ENCODE measurements at places on chromosomes 1 and 21.

DNA sequence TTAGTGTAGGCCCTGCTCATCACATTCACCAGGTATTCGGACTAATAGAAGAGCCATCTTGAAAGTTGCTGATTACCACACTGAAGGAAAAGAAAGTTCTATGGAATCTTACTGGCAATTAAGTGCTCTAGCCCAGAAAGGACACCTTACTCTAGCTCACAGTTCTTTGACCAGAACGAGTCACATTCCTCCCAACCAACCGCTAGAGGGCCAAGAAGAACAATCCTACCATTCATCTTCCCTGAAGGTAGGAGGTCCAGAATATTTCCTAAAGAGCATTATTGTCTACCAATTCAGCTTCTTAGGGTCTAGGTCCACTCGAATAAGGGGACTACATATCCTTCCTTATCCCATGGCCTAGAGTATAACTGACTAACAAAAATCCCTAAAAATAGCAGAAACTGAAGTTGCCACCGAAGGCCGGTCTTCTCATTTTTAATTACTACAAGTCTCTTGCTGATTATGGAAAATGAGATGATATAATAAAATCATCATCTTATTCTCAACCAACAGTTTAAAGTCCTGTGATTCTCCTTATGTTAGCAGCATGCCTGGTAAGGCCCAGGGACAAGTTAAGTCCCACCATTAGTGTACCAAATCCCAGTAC lies 2.7 kb upstream of the FMO1 start:
- peak; percentile 68 for DNase-seq

DNA sequence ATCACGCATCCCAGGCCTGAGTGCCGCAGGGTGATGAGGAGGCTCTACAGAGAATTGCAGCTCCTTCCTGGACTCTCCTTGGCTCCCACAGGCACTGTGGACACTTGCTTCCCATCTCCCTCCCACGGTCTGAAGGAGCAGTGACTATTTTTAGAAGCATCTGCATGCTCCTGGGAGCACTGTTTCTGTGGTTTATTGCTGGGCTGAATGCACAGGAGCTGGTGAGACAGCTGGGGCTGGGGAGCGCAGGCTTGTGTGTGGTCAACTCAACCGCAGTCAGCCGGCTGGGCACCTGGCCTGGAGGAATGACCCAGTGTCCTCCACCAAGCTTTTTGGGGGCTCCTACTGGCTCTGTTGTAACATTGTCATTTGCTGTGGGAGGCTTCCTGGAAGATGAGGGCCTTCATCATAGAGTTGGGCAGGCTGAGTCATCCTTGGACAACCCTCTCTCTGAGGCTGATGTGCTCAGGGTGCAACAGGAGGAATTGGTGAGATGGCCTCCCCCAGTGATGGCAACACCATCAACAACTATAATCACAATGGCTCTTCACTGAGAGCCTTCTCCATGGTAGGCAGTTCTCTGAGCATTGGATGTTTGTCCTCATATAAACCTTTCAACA lies 1.7 kb downstream of the NFASC start:
- no peak for DNase-seq

GRCh38 chr1:231315887-231316286 lies 21.8 kb downstream of the EXOC8 start:
- DNase-seq = peak; percentile 89

GRCh38 chr1:147177611-147178380 lies 5.5 kb upstream of the PRKAB2 start:
- no peak for DNase-seq

DNA sequence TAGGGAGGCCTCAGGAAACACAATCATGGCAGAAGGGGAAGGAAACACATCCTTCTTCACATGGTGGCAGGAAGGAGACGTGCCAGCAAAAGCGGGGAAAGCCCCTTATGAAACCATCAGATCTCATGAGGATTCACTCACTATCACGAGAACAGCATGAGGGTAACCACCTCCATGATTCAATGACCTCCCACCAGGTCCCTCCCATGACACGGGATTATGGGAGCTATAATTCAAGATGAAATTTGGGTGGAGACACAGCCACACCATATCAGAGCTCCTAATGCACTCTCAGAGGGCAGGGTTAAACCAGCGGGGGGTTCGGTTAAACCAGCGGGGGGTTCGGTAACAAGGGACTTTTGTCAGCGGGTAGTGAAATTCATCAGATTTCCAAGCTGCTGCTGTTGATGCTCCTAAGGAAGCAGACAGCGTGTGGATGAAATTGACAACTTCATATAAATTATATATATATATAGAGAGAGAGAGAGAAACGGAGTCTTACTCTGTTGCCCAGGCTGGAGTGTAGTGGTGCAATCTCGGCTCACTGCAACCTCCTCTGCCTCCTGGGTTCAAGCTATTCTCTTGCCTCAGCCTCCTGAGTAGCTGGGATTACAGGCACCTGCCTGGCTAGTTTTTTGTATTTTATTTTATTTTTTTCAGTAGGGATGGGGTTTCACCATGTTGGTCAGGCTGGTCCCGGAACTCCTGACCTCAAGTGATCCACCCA lies 4.2 kb downstream of the CSTB start:
- no peak for DNase-seq

DNA sequence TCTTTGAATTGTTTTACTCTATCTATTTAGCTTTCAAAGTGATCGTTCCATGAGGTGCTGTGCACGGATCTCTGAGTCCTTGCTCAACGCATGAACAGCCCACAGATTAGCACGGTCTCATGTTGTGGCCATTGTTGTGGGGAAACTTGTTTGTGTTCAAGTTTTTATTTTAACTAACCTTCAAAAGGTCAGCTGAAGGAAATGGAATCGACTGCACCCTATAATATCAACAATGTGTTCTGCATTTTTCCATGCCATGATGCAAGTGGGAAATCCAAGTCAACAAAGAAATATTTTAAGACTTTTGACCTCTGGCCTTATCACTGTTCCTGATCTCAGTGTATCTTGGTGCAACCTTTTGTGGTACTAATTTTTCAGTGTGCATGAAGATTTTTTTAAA lies 6.1 kb downstream of the SH2D1B start:
- DNase-seq = no peak

DNA sequence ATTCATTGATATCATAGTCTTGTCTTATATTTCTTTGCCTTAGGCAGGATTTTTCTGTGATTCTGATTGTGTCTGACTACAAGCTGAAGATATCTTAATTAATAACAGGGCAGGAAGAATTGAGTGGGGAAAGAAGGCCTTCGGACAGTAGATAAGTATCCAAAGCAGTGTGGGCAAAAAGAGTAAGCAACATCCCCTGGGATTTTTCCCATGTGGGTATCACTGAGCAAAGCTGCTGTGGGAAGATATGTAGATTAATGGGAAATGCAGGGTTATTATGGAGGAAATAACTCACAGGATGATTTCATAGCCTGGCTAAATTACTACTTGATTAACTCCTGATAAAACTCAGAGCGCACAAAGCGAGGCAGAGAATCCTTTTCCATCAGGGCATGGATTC lies 55.7 kb downstream of the RGS5 start:
- DNase-seq = no peak

- DNase-seq = no peak
Observed at GRCh38 chr1:121471523-121471922, 286.7 kb downstream of the SRGAP2C start.

- DNase-seq = no peak
Observed at GRCh38 chr21:35265170-35265877, 216.2 kb upstream of the RUNX1 start.

GRCh38 chr1:148318904-148319242 lies 164.2 kb downstream of the PPIAL4G start:
- no peak for DNase-seq

- DNase-seq = no peak
Observed at GRCh38 chr1:59265622-59266021, 31.3 kb upstream of the FGGY start.

GRCh38 chr1:229258757-229259060 lies 12.2 kb upstream of the RAB4A start:
- DNase-seq = peak; percentile 76

DNA sequence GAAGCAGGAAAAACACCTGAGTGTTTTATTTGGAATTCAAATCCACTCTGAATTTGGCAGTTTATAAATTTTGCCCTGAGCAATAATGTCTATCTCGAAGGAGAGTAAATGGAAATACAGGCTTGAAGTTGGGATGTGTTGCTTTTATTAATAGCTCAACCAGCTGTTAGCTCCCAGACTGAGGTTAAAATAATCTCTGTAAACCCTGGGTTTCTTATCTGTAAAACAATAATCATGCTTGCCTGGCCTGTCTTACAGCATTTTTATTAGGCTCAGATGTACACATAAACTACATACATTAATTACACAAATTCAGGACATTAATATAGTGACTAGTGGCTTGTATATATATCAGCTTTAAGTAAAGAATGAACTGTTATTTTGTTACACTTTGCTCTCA lies 148.5 kb downstream of the GALNT2 start:
- DNase-seq = no peak

DNA sequence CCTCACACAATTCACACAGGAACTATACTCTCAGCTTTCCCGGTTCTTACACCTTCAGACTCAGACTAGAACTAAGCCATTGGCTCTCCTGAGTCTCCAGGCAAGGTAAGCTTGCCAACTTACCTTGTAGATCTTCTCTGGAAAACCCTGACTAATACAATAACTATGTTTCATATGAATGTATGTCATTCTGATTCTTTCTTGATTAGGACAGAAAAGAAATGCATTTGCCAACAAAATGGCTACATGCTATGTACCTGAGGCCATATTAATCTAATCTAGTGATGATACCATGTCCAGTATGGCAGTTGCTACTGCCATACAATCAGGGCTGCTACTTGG lies 9.8 kb upstream of the ZSWIM5 start:
- no peak for DNase-seq

All from endodermal cell (in vitro differentiated cells).